Breast epithelium (tissue), 4 donors: ENCODE measurements at places on chromosomes 1 and 21. TPM values are rescaled to one million over a fixed set of nuclear protein-coding genes. Genes with fewer than 3 reads are reported as not detected.

DNA sequence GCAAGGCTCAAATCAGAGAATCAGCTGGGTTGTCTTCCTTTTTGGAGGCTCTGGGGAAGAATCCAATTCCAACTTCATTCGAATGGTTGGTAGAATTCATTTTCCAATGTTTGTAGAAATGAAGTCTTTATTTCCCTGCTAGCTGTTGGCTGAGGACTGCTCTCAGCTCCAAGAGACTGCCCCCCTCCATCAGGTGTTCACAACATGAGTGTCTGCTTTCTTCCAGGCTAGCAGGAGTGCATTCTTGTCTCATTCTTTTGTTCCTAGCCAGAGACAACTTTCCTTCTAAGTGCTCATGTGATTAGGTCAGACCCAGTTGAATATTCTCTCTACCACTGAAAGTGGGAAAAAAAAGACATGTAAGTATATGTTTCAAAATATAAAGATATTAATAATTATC lies 95.2 kb downstream of the HLX start:
- no peak overlapping the region for H3K4me3 ChIP-seq
- H3K27me3 ChIP-seq, result no peaks in the 10 kb centered on the region
- no peaks in the 10 kb centered on the region for H3K36me3 ChIP-seq
- no peak for DNase-seq

WNT3A gene
- not detected for total RNA-seq

CFAP74 gene
- 0.29 TPM for total RNA-seq

DNASE2B gene
- 7.2 TPM for total RNA-seq

GRCh38 chr21:21508859-21509258 lies 510.6 kb downstream of the NCAM2 start:
- no peaks in the 10 kb centered on the region for H3K27me3 ChIP-seq
- no peaks in the 10 kb centered on the region for H3K36me3 ChIP-seq
- DNase-seq, result no peak
- no peak overlapping the region for H3K4me3 ChIP-seq
- no peak overlapping the region for H3K27ac ChIP-seq

AURKAIP1 gene
- 116 TPM for total RNA-seq

- no peaks in the 10 kb centered on the region for H3K36me3 ChIP-seq
- peak overlapping the region; percentile 13 for H3K27ac ChIP-seq
- H3K4me1 ChIP-seq, result no peaks in the 10 kb centered on the region
- no peak for DNase-seq
- H3K4me3 ChIP-seq, result no peak overlapping the region
These were observed 83.1 kb downstream of the CLIC4 start for GRCh38 chr1:24828183-24828886.

DNA sequence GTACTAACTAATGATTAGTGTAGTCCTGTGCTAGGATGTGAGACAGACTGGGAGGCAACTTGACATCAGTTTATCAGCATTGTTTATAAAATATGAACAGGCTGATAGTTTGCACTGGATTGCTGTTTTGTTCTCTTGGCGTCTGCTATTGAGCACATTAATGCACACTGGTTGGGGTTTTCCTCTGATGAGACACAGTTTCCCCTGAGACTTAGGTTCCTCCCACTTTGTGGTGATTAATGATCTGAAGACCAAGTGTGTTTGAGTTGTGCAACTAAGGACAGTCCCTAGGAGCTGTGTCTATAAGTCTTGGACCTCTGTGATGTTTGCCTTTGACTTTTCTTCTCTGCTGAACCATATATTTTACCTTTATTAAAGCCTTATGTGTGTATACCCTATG lies 1015.4 kb downstream of the AMY1C start:
- no peak for DNase-seq
- no peak overlapping the region for H3K27ac ChIP-seq
- H3K36me3 ChIP-seq, result no peaks in the 10 kb centered on the region
- H3K4me3 ChIP-seq, result no peak overlapping the region
- H3K27me3 ChIP-seq, result no peaks in the 10 kb centered on the region

DNA sequence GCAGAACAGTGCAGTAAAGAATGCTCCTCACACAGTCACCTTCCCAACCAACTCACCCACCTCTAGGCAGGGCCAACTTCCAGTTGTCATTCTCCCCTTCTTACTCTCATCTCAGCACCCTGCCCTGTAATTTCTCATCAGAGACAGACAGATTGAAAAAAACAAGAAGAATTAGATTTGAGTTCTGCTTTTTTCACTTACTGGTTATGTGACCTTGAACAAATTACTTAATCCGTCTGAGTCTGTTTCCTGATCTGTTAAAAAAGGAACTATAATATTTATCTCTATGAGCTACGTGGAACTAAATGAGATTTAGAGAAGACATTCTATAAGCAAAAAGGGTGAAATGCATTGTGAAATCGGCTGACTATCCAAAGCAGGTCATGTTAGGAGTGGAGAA lies 330.3 kb downstream of the ZNF326 start:
- no peaks in the 10 kb centered on the region for H3K27me3 ChIP-seq
- no peak overlapping the region for H3K4me3 ChIP-seq
- H3K4me1 ChIP-seq, result no peaks in the 10 kb centered on the region
- H3K36me3 ChIP-seq, result no peaks in the 10 kb centered on the region
- no peak for DNase-seq

DNA sequence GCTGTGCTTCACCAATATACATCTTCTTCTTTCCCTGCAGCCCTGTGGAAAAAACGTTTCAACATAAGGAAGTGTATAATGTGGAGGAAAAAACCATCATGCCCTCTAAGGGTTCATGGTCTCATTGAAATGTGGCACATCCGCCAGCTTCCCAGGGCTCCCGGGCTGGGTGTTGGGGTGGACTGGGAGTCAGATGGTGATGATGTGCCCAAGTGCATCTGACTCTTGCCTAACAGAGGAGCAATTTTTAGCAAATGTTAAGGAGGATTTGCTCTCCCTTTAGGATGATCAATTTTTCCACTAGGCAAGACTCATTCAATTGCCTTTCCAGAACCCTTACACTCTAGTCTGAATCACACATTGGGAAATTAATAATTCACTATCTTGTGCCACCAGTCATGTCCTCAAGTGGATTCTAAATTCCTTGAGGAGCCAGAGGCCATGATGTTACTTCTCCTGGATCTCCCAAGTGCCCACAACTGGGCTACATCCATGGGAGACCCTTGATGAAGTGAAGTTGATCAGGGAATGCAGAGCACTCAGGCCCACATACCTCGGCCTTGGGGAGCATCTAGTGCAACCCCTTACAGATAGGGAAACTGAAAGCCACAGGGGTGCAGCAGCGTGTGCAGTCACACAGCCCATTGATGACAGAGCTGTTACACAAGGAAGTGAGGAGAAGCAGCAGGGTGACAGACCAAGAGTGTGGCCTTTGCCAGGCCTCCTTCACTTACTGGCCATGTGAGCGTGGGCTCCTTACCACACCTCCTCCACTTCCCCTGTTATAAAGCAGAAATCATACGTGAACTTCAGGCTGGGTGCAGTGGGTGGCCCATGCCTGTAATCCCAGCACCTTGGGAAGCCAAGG lies 100.0 kb upstream of the SLC44A3 start:
- H3K27ac ChIP-seq, result no peak overlapping the region
- H3K4me3 ChIP-seq, result no peak overlapping the region
- H3K4me1 ChIP-seq, result no peaks in the 10 kb centered on the region
- DNase-seq, result no peak
- H3K36me3 ChIP-seq, result no peaks in the 10 kb centered on the region
- H3K27me3 ChIP-seq, result no peaks in the 10 kb centered on the region

DNA sequence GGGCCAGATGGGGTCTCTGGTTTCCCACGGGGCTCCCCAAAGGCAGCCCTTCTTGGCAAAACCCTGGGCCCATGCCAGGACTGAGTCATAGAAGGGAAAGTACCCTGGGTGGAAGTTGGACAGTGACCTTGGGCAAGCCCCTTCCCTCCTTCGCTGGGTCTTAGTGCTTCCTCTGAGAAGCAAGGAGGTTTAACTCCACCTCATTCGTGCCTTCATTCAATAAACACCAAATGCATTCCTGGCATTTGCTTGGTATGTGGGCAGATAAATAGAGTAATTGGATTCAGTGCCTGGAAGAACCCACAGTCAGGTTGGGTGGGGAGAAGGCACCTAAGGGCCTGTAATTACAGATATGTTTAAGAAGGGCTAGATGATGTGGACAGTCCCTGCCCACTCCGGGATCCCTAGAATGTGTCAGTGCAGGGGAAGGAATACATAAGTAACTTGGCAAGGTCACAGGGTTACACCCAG lies 36.3 kb upstream of the CITED4 start:
- H3K27me3 ChIP-seq, result no peaks in the 10 kb centered on the region
- no peaks in the 10 kb centered on the region for H3K36me3 ChIP-seq
- DNase-seq, result peak; percentile 43
- no peak overlapping the region for H3K4me3 ChIP-seq
- peaks cover 20% of the 10 kb centered on the region for H3K4me1 ChIP-seq
